ENCODE measurements at places on chromosomes 7 and 10.

- no peak for DNase-seq
These were observed 285.4 kb downstream of the ADARB2 start for GRCh38 chr10:1451941-1452340.

GRCh38 chr7:71414490-71414889, 282.5 kb downstream of the GALNT17 start:
- no peak for DNase-seq

GRCh38 chr10:68901105-68901927, at the start of gene DDX50:
DDX50 (plus strand) TSS chr10:68901315; CDS start chr10:68901385, 70 bp downstream.
- peak; percentile 97 for DNase-seq

GRCh38 chr10:31064348-31064747, 32.7 kb upstream of the ZNF438 start:
- no peak for DNase-seq

DNA sequence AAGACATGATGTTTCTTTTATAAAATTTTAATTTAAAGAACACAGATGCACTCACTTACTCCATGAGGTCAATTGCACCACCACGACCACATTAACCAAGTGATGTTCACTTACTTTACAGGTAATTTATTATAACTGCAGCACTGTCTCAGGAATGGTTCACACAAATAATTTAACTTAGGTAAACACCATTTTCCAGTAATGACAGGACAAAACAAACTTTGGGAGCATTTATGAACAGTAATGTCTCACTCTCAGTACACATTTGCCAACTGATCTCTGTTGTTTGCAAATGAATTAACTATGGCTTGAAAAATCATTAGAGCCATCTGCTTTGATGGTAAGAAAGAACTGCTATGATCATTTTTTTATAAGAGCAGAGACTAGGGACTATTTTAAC, 150.4 kb downstream of the ETV1 start:
- DNase-seq, result no peak

GRCh38 chr10:102152545-102152890, 329 bp downstream of the NOLC1 start:
- no peak for DNase-seq

GRCh38 chr10:44425466-44425865, 40.6 kb upstream of the CXCL12 start:
- no peak for DNase-seq

DNA sequence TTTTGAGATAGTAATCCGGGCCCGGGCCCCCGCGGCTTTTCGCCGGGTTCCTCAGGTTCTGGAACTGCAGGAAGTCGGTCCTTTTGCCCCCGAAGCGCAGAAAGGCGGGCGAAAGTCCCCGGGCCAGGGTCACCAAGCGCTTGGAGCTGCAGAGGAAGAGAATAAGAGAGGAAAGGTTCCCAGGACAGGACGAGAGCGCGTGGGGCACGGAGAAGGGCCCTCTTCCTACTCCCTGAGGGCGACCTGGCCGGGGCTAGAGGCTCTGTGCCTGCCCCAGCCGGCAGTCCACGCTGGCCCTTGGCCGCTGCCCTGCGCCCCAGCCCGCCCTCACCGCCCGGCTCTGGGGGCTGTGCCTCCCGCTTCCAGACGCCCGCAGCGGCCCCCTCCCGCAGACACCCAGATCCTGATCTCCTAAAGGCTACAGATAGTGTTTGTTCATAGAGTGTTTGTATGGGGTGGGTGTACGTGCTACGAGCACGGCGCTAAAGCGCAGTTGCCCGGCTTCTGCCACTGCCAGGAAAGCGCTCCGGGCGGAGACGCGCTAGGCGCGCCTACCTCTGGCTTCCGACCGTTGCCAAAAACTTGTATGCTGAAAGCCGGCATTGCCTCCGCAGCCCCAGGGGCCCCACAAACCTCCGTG, 3.2 kb downstream of the HPSE2 start:
- DNase-seq, result no peak

DNA sequence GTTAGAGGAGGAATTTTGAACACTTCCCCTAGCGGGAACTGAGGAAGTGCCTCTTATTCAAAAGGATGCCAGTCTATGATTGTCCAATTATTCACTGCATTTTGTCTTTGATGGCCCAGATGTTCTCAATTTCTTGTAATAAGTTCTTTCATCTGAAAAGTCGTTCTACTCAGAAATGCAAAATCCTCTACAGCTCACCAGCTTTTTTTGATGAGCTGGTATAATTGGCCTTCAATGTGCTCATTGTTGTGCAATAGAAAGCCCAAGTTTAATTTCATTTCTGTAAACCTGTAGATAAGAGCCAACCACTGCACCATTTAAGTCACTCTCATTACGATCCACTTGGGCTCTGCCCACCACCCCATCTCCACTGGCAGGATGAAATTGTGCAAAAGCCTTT, 978.7 kb upstream of the AUTS2 start:
- DNase-seq, result no peak

- DNase-seq, result no peak
These were observed 218.0 kb upstream of the IGFBP3 start for GRCh38 chr7:46139079-46139478.

- no peak for DNase-seq
These were observed 9.5 kb upstream of the RAMP3 start for GRCh38 chr7:45147858-45148652.

DNA sequence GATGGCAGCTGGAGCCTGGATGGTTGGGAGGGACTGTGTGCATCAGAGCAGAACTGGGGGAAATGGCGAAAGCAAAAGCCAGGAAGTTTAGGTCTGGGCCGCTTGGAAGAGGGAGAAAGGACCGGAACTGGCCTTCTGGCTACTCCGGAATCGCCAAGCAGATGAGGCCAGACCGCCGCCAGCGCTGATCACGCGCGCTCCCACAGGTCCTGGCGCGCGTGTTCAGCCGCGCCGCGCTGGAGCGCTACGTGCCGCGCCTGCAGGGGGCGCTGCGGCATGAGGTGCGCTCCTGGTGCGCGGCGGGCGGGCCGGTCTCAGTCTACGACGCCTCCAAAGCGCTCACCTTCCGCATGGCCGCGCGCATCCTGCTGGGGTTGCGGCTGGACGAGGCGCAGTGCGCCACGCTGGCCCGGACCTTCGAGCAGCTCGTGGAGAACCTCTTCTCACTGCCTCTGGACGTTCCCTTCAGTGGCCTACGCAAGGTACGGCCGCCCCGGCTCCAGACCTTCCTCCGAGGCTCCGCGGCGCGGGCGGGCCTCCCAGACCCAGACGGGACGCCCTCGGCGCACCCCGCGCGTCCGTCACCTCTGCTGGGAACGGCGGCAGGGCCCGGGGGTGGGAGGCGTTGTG, 2.0 kb downstream of the CYP26C1 start:
- no peak for DNase-seq

DNA sequence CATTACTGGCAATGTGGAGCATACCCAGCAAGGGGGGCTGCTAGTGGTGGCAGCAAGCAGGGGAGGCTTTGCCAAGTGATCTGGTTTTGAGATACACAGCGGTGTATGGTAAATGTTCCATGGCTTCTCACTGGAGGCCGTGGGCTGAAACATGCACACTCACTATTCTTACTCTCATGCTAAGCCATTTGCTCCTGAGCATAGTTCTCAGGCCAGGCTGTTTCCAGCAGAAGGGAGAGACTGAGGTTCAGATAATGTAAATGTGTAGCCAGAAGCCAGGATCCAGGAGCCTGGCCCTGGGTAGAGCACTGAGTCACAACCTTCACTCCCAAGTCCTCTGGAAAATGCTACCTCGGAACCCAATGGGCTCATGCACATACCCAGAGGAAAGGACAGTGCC, 757.9 kb downstream of the GRID1 start:
- no peak for DNase-seq

GRCh38 chr10:67988606-67989005, 86.5 kb downstream of the HERC4 start:
- no peak for DNase-seq

- no peak for DNase-seq
These were observed 175.9 kb downstream of the PDE1C start for GRCh38 chr7:31894308-31894707.

DNA sequence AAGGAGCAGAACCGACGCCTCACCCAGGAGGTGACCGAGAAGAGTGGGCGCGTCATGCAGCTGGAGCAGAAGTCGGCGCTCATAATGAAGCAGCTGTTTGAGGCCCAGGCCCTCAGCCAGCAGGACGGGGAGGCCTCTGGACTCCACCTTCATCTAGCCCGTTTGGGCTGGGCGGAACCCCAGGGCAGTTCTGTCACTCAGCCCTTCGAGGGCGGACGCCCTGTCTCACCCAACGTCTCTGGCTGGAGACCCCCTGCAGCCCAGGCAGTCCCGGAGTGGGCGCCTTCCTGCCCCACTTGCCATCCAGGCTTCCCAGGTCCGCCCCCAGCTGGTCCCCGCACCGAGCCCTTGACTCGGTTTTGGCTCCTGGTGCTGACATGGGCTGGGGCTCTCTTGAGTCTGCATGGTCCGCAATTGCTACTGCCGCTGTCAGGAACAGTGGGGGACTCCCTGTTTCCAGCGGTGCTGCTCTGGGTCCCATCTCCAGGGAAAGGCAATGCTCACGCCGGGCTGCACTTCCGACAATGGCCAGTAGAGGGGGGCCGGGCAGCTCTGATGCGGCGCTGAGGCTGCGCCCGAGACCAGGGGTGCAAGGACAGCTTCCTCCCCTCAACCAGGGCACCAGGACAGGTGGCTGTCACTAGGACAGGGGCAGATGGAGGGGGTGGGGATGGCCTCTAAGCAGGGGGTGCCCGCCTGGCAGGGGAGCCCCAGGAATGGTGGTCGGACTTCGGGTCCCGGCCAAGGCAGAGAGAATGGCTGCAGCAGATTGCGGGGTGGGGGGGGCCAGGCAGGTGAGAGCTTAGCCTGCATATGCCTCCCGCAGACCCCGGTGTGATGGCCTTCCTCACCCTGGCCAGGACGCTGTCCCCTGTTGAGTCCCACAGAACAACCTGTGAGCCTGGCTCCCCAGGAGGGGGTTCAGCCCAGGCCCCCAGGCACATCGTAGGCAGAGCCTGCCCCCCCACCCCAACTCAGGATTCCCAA, 71.2 kb upstream of the KCTD7 start:
- peak; percentile 58 for DNase-seq

DNA sequence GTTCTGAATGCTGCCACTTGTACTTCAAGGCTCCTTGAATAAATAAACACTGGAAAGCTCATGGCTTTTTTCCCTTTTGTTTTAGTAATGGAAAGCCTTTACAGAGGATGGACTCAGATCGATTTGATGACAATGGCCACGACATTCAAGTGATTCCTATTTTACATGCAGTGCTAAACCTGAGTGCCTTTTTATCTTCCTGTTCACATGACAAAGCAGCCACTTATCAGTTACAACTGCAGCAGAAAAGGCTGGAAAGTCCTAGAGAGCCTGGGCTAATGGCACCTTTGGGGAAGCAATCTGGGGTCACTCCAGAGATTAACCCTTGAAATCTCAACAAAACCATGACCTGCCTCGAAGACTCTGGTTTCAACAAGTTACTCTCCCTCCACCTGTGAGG, 249.0 kb upstream of the AUTS2 start:
- DNase-seq, result no peak

GRCh38 chr10:74541375-74541774, 285.0 kb upstream of the KAT6B start:
- no peak for DNase-seq

DNA sequence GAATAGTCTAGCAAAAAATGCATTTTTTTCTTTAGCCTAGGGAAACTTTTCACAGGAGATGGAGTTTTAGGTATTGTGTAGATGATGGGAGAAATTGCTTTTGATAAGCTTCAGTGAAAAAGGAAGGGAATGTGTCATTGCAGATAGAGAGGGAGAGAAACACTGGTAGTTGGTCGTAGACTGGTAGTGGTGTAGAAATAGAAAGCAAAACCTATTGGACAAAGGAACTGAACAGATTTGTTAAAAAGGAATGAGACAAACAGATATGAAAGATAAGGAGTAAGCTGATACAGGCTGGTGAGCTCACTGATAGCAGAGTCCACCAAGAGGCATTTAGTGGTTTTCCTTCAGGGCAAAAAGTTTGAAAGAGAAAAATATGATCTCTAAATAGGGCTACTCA, 94.3 kb downstream of the ZEB1 start:
- no peak for DNase-seq

GRCh38 chr10:77899690-77900089, 26.9 kb downstream of the DLG5 start:
- no peak for DNase-seq

DNA sequence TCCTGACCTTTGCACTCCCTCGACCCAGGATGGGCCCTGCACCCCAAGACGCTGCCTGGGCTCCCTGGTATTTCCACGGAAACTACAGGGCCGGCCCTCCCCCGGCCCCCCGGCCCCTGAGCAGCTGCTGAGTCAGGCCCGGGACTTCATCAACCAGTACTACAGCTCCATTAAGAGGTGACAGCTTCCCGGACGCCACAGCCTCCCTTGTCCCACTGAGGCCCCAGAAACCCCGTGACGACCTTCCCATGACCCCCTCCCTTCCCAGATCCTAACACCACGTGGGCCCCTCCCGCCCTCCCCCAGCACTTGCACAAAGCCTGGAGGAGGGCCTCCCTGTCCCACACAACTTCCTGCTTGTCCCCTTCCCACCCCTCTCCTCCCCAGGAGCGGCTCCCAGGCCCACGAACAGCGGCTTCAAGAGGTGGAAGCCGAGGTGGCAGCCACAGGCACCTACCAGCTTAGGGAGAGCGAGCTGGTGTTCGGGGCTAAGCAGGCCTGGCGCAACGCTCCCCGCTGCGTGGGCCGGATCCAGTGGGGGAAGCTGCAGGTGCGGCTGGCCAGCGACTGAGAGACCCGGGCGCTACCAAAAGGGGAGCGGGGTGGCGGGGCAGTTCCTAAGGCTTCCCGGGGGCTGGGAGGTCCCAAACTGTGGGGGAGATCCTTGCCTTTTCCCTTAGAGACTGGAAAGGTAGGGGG, 5.7 kb downstream of the NOS3 start:
- DNase-seq, result no peak

DNA sequence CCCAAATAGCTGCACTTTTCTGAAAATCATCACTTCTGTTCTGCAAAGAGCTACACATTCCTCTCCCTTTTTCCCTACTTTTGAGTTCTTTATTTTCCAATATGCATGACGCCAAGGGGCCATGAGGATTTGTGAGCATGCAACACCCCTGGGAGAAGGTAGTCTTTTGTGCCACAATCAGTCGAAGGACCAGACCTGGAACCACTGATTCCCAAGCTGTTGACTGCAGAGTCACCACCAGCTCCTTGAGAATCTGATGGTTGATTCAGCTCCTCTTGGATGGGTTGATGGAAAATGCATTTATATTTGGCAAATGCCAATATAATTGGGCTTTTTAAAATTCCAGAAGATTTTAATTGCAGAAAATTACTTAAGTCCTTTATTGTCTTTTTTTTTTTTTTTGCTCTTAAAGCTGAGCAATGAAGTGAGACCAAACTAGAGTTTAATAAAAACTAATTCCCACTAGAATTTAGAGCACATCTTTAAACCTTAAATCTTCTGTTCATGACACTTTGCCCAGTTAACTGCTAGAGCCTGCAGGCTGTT, 554.1 kb downstream of the TNS3 start:
- DNase-seq, result no peak

GRCh38 chr10:1050554-1050953, 1.6 kb upstream of the IDI1 start:
- peak; percentile 59 for DNase-seq

All from CD4-positive, alpha-beta T cell treated with Interferon gamma for 1 hour (primary cell).